ENCODE measurements at places on chromosomes 3 and 15. TPM values are rescaled to one million over a fixed set of nuclear protein-coding genes. Genes with fewer than 3 reads are reported as not detected.

FBXW12 gene
- total RNA-seq = not detected

LYZL4 gene
- not detected for total RNA-seq

RPL32 gene
- 1,888 TPM for total RNA-seq

TRH gene
- not detected for total RNA-seq

RTP1 gene
- total RNA-seq = not detected

KCNMB3 gene
- total RNA-seq = 0.37 TPM

MUC20 gene
- total RNA-seq = 0.69 TPM

POLQ gene
- 0.68 TPM for total RNA-seq

PROS1 gene
- 142 TPM for total RNA-seq

SYNPR gene
- not detected for total RNA-seq

LDHAL6B gene
- not detected for total RNA-seq

ABHD6 gene
- total RNA-seq = 4.4 TPM

SEC11A gene
- 145 TPM for total RNA-seq

TMOD2 gene
- 6.6 TPM for total RNA-seq

INKA1 gene
- 4.9 TPM for total RNA-seq

MINAR1 gene
- total RNA-seq = 1.00 TPM

SPATA12 gene
- total RNA-seq = not detected

PRSS50 gene
- total RNA-seq = not detected

SETD5 gene
- total RNA-seq = 54.9 TPM

PARP16 gene
- total RNA-seq = 5.2 TPM
